ENCODE measurements at places on chromosomes 2 and 18.
A peak's percentile ranks its signal among the peaks of the same experiment; 100 is the strongest.

DNA sequence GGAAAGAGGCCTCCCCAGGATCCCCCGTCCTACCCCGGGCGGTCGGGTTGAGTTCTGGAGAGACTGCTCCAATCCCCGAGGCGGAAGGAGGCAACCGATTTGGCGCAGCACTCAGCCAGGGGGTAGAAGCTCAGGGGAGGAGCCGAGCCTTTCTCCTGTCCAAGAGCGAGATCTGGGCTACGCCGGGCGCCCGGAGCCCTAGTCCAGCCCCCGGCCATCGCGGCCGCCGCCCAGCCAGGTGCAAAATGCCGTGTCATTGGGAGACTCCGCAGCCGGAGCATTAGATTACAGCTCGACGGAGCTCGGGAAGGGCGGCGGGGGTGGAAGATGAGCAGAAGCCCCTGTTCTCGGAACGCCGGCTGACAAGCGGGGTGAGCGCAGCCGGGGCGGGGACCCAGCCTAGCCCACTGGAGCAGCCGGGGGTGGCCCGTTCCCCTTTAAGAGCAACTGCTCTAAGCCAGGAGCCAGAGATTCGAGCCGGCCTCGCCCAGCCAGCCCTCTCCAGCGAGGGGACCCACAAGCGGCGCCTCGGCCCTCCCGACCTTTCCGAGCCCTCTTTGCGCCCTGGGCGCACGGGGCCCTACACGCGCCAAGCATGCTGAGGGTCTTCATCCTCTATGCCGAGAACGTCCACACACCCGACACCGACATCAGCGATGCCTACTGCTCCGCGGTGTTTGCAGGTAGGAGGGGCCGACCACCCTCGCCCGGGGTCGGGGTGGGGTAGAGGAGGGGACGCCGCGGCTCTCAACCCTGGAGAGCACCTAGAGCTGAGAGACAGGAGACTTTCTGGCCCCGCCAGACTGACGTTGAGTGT, at the start of gene DYSF:
Gene DYSF (plus strand): TSS at position 158 of the 817 bp plus-strand sequence.
- peak; percentile 91 for DNase-seq

GRCh38 chr2:63846487-63846886, 4.8 kb downstream of the UGP2 start:
- DNase-seq, result no peak

DNA sequence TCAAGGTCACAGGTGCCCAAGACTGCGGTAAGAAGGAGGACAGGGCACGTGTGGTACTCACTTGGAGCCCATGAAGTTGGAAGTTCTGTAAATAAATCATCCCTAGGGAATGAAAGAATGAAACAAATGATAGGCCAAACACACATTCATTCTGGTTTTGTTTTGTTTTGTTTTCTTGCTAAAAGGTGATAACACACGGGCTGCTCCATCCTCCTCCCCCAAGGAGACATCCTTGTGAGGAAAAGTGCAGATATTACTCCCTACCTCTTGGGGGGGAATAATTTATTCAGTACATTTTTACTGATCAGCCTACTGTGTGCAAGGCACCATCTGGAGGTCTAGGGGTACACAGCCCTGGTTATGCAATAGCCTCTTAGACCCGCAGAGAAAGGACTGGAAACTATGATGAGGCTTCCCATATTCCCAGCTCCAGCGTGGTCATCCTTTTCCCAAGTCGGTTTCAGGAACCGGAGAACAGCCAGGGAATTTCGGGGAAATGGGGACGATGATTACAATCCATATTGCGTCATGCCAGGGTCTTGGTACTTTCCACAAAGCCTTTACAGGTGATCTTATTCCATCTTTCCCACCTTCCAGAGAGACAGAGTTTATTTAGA, 6.3 kb downstream of the RAX start:
- no peak for DNase-seq

- DNase-seq, result no peak
These were observed 78.0 kb downstream of the KCNF1 start for GRCh38 chr2:10989782-10990181.

- no peak for DNase-seq
These were observed 55.6 kb downstream of the ACAA2 start for GRCh38 chr18:49757513-49758262.

DNA sequence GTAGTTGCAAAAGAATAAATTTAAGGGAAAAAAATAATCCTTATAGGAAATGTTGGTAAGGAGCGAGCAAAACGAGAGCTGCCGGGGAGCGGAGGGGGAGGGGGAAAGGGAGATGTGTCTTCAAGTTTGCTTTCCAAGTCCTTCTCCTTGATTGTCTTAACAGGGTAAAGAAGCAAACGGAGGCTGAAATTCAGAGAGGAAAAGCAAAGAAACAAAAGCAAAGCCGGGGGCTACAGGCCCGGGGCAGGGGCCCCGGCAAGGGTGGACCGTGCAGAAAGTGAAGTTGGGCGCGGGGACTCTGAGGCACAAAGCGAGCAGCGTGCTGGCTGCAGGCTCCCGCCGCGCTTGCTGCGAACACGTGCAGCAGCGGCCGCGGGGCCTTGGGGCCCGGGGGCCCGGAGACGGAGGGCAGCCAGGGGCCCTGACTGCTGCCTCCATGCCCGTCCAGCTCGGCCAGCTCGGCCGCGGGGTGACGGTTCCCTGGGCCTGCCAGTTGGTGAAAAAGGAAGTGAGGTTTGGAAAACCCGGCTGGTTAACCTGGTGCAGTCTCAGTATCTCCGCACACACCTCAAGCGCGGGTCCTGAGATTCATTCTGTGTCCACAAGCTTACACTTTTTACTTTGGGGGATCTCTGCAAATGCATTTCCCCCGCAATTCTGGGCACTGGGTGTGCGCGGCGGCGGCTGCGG, 4.1 kb downstream of the BCL11A start:
- no peak for DNase-seq

GRCh38 chr18:74395006-74395405, 62.1 kb downstream of the DIPK1C start:
- DNase-seq, result no peak

- no peak for DNase-seq
These were observed 137.1 kb upstream of the CCDC68 start for GRCh38 chr18:55096263-55096951.

GRCh38 chr2:73827018-73827417, 1.7 kb upstream of the STAMBP start:
- DNase-seq, result no peak

DNA sequence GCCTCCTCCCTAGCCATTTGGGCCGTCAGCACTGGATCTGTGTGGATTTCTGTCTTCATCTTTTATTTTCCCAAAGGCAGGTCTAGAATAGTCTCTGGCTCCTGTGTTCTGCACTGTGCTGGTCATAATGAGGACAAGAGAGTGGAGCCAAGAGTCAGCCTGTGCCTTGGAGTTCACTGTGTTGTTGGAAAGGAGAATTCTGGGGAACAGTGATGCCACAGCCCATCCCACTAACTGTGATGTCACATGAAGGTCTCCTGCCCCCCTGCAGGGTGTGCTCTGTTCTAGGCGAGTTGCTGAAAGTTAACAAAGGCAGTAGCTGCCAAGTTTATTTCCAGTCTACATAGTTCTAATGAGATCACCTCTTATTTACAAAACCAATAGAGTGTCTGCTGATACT, 248.5 kb downstream of the TPGS2 start:
- no peak for DNase-seq

- no peak for DNase-seq
These were observed 282.7 kb upstream of the STON1 start for GRCh38 chr2:48247206-48247605.

GRCh38 chr2:19131871-19132270, 226.6 kb downstream of the OSR1 start:
- no peak for DNase-seq

- no peak for DNase-seq
These were observed 20.2 kb downstream of the CACNB4 start for GRCh38 chr2:152078662-152079061.

DNA sequence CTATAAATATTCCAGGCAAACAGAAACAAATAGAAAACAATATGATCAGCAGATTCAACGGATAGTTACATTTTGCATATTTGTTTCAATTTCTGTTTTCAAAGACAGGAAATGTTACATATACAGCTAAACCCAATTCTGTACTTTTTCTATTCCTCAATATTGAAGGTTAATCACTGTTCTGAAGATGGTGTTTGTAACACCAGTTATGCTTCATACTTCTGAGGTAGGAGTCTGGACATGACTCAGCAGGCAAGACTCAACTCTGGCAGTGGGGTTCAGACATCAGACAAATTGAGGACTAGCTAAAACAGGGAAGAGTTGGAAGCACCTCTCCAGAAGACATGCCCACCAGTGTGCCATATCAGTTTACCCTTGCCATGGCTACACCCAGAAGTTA, 16.6 kb downstream of the SERPINB13 start:
- no peak for DNase-seq

DNA sequence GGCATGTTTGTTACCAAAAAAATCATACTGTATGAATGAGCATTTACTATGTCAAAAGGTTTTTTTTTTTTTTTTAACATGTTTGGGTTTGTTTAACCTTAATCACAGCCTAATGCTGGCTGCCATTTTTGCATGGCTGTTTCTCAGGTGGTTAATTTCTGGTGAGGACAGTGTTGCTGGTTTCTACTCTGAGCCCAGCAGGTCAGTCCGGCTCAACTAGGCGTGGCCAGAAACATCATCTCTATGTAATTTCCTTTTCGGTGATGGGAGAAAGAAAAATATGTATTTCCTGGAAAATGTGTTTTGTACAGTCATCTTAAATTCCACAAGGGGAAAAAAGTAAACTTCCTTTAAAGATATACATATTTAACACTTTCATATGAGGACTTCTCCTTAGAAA, 24.9 kb upstream of the BZW1 start:
- DNase-seq, result no peak

DNA sequence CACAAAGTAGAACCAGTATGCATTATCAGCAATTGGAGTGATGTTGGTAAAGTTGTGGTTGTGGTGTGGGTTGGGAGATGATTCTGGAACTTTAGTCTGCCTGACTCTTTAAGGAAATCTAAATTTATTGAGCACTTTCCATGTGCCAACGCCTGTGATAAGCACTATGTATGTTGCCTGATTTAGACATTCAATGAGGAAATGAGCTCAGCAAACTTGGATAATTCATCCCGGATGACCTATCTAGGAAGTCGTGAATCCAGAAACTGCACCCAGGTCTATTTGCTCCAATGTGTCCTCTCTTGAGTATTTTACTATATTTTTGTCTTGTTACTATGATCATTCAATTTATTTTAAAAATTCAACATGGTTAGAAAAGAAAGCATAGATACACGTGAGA, 400.8 kb upstream of the MMADHC start:
- no peak for DNase-seq

DNA sequence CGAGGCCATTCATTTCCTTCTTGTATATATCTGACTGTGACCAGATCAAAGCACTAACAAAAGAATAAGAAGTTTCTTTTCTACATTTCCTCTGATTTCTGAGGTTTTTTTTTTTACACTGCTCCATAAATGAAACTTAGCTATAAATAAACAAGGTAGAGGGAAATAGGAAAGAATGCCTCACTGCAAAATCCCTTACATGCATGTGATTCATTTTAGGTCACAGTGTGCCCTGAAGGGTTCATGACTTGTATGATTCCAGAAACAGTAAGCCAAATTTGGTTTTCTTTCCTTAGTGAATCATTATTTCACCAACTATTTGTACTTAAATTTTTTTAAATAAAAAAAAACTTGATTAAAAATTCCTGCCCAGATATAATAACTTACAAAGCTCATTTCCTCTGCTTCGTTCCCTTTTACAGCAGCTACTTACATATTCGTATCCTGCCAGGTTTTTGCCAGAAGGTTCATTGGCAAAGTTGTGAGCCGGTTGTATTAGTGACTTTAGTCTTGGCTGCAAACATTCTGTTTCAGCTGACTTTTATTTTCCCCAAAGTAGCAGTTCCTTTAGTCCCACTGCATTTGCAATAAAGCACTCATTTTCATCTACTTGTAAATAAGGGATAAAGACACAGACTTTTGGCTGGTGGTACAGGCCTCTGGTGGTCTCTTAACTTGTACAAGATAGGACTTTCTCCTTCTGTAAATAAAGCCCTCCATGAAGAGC, 58.6 kb downstream of the LRP2 start:
- DNase-seq, result no peak

- no peak for DNase-seq
These were observed 159.2 kb downstream of the RAPGEF4 start for GRCh38 chr2:172894689-172895387.

GRCh38 chr18:45066886-45067285, 386.2 kb downstream of the SETBP1 start:
- no peak for DNase-seq

- DNase-seq, result no peak
These were observed 85.4 kb downstream of the DLGAP1 start for GRCh38 chr18:4369705-4370104.

DNA sequence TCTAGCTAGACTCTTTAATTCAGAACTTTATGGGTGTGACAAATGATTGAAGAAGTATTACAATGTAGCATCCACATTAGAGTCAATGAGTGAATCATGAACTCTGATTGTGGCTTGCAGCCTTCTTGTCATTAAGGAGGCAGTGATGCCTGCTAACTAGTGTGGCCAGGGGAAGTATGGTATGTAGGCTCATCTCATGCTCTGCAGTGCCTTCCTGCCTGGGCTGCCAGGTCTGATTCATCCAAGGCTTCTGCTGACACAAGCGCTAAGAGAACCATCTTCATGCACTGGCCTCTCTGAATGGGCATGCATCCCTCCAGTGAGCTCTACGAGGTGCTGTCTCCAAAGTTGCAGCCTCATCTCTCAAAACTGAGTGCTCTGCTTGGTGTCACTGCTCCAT, 144.3 kb downstream of the MTCL1 start:
- no peak for DNase-seq

DNA sequence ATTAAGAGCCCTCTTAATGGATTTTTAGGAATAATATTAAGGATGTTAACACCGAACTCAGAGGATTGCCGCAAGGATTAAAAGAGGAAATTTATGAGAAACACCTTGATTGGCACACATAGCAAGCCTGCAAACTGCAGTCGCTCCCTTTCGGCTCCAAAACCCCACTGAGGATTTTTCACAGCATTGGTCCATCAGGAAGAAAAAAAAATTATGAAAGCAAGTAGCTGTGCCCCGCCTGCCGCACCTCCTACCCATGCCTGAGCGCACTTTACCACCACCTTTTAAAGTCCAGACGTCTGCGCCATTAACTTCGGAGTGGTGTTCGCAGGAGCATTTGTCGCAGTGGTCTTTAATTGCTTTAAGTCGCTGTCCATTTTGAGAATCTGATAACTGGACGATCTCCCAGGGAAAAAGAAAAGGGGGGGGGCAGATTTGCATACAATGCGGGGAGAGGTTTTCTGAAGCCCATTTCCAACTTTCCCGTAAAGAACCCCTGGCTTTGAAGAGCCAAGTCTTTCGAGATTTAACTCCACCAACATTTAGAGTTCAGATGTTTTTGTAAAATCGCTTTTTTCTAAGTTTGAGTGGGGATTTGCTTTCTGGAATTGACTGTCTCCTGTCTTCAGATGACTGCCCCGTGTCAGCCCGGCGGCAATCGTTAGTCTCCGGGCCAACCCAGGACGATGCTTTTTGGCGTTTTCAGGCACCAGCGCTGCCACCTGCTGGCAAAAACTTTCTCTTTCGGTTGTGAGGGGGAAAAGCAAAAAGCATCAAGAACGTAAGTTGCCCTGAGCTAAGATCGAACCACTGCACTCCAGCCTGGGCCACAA, 913 bp upstream of the TRABD2A start:
- DNase-seq, result peak; percentile 68

All from posterior cingulate gyrus (tissue), 11 donors.